Activated T-cell treated with anti-CD3 and anti-CD28 coated beads, Interleukin-2, amount 50 U/mL, for 72 hours (primary cell): ENCODE measurements at places on chromosomes 3 and 15. TPM values are rescaled to one million over a fixed set of nuclear protein-coding genes. Genes with fewer than 3 reads are reported as not detected.

C3orf49 gene
- total RNA-seq = not detected

GRCh38 chr15:61151791-61152190, 77.3 kb downstream of the RORA start:
- H3K27me3 ChIP-seq = peaks cover 40% of the 10 kb centered on the region
- no peak for DNase-seq
- no peak overlapping the region for H3K27ac ChIP-seq
- no peak overlapping the region for H3K4me3 ChIP-seq
- no peaks in the 10 kb centered on the region for H3K4me1 ChIP-seq
- H3K36me3 ChIP-seq = no peaks in the 10 kb centered on the region

DNA sequence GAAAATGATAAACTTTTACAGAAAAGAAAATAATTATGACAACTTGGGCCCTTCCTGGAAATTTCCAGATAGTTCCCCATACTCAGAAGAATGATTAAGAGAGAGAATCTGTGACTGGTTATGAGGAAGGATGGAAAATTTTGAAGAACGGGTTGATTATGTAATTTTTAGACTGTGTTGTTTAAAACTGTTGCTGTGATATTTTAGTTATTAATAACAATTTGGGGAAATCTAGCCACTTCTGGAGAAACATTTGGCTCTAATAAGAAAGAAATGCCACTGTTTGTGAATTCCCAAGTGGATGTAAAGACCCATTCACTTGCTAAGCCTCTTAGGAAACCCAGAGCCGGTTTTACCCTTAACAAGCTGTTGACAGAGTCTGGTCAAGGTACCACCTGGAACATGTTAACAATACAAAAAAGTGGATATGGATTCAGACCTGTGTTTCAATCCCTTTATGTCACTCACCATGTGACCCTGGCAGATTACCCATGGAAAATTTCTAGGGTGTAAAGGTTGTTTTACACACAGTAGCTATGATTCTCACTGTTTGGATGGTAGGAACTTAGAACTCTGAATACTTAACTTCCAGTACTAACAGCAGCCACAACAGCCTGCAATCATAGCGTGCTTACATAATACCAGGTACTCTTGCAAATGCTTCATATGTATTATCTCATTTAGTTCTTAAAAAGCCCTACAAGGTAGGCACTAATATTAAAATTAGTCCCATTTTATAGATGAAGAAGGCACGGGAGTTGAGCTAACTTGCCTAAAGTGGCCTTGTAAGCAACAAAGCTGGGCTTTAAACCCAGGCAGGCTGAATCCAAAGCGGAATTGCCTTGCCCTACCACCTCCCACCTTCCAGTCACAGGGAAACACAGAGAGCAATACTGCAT, 32.0 kb downstream of the ZBTB38 start:
- peak overlapping the region; percentile 87 for H3K27ac ChIP-seq
- no peak overlapping the region for H3K4me3 ChIP-seq
- peaks cover 35% of the 10 kb centered on the region for H3K4me1 ChIP-seq
- DNase-seq = no peak
- H3K36me3 ChIP-seq = peaks cover 15% of the 10 kb centered on the region
- no peaks in the 10 kb centered on the region for H3K27me3 ChIP-seq

DNA sequence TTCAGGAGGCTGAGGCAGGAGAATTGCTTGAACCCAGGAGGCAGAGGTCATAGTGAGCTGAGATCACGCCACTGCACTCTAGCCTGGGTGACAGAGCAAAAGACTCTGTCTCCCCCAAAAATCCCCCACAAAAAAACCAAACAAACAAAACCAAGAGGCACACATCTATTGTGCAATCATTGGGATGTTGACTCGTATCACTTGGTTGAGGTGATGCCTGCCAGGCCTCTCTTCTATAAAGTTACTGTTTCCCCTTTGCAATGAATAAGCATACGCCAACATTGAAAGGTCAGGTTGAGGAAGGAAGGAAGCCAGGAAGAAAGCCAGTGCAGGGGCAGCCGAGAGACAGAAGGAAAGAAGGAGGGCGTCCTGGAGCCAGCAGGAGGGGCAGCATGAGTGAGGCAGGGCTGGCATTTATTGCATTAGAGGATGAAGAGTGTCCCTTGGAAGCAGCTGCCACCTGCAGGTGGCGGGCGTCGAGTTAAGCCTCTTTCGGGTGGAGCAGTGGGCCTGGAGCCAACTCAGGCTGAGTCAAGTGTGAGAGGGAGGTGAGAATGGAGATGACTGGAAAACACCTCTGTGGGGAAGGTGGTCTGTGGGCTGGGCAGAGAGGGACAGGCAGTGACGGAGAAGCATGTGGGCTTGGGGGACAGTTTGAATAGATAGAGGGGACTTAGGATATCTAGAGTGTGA, 8.3 kb upstream of the CSPG4 start:
- H3K4me3 ChIP-seq = peak overlapping the region; percentile 1
- no peaks in the 10 kb centered on the region for H3K36me3 ChIP-seq

- H3K36me3 ChIP-seq = no peaks in the 10 kb centered on the region
- no peaks in the 10 kb centered on the region for H3K4me1 ChIP-seq
- H3K27ac ChIP-seq = no peak overlapping the region
- no peaks in the 10 kb centered on the region for H3K27me3 ChIP-seq
- H3K4me3 ChIP-seq = no peak overlapping the region
These were observed 6.7 kb upstream of the TMPRSS7 start for GRCh38 chr3:112027826-112028225.

MRPS11 gene
- 66.9 TPM for total RNA-seq

KLF15 gene
- total RNA-seq = 0.44 TPM

DNA sequence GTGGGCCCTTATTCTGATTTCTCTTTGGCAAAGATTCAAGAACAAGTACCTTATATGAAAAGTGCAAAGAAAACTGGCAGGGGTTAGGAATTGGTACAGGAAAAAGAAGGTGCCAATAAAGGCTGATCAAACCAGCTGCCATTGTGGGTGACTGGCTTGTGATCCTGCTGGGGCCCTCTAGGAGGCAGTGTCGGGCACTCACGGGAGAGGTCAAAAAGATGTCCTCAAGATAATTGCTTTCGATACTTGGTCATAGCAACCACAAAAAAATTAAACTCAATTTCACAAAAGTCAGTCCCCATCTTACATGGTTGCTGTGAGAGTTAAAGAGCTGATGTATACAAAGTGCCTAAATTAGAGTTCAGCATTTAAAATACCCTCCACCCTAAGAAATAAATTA, 31.0 kb upstream of the CAV3 start:
- no peaks in the 10 kb centered on the region for H3K4me1 ChIP-seq
- no peak for DNase-seq
- H3K27me3 ChIP-seq = no peaks in the 10 kb centered on the region
- H3K4me3 ChIP-seq = no peak overlapping the region

- no peaks in the 10 kb centered on the region for H3K27me3 ChIP-seq
- no peaks in the 10 kb centered on the region for H3K4me1 ChIP-seq
- no peaks in the 10 kb centered on the region for H3K36me3 ChIP-seq
- DNase-seq = no peak
- H3K4me3 ChIP-seq = no peak overlapping the region
- no peak overlapping the region for H3K27ac ChIP-seq
These were observed 94.6 kb downstream of the ZIC4 start for GRCh38 chr3:147311716-147312115.

DNA sequence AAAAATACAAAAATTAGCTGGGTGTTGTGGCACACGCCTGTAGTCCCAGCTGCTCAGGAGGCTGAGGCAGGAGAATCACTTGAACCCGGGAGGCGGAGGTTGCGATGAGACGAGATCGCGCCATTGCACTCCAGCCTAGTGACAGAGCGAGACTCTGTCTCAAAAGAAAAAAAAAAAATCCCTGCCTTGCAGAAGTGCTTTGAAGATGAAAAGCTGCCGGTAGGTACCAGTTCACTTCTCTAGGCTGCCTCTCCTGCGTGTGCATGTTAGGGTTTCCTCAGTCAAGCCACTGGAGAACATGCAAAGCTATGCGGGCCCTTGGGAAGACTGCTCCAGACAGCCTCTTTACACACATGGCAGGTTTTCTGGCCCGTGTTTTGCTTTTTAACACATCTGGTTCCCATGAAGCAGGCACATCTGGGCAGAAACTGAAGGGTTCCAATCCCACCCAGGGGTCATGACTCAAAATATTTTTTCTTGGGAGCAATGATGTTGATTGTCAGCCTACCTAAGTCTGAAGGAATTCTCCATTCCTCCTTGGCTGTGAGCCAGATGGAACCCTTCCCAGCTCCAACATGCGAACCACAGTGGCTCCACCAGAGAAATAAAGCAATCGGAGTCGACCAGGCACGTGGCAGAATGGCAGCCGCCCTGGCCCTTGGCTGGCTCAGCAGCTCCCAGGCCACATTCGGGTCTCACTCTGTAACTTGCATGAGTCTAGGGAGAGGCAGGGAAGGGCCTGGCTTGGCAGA, 29.6 kb downstream of the MGLL start:
- H3K27ac ChIP-seq = no peak overlapping the region
- DNase-seq = no peak
- peaks cover 6% of the 10 kb centered on the region for H3K4me1 ChIP-seq
- no peak overlapping the region for H3K4me3 ChIP-seq

DNA sequence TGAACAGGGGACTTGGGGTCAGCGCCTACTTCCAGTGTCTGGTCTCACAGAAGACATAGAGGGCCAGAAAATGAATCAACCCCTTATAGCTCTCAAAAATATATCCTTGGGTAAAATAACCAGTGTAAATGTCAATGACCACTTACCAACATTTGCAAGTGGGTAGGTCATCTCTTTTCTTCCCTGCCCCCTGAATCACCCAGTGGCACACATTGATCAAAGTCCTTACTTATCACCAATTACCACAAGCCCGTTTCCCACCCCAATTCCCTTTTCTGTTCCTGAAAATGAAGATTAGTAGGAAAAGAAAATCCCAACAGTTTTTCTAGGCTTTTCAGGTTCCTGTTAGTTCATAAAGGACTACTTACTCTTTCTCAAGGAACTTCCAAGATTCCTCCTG, 70.5 kb upstream of the HEG1 start:
- H3K4me1 ChIP-seq = peaks cover 47% of the 10 kb centered on the region
- peaks cover 22% of the 10 kb centered on the region for H3K27me3 ChIP-seq
- no peak for DNase-seq
- H3K36me3 ChIP-seq = peaks cover 2% of the 10 kb centered on the region
- no peak overlapping the region for H3K27ac ChIP-seq

DNA sequence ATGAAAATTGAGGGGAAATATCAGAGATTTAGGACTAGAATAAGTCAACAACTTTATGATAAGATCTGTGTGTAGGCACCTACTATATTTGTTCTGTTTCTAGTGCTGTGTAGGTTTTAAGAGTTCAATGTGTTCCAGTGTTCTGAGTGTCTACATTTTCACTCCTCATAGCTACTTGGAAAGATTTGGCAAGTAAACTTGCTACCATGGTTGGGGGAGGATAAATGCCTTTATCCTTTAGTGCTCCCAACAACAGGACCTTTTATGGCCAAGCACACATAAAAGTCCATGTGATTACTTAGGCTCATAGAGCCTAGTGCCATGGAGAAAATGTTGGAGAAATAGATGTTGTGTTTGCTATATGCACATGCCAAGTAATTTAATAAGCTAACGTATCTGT, 64.0 kb downstream of the LYSMD4 start:
- no peak for DNase-seq
- no peaks in the 10 kb centered on the region for H3K27me3 ChIP-seq
- H3K36me3 ChIP-seq = no peaks in the 10 kb centered on the region
- H3K4me3 ChIP-seq = no peak overlapping the region
